ENCODE measurements at places on chromosomes 5 and 9.

DNA sequence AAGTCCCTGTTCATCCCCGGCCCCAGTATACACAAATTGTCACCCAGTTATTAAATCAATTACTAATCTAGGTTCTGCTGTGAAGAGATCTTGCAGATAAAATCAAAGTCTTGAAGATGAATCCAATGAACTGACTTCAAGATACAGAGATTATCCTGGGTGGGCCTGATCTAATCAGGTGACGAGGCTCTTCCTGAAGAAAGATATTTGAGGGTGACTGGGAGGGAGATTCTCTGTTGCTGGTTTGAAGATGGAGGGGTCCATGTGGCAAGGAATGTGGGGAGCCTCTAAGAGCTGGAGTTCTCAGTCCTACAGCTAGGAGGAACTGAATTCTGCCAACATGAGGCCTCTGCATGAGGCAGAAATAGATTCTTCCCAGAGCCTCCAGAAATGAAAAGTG, 36.1 kb upstream of the ICE1 start:
- DNase-seq, result no peak

GRCh38 chr9:79362100-79363081, 209.4 kb upstream of the TLE4 start:
- DNase-seq, result no peak

DNA sequence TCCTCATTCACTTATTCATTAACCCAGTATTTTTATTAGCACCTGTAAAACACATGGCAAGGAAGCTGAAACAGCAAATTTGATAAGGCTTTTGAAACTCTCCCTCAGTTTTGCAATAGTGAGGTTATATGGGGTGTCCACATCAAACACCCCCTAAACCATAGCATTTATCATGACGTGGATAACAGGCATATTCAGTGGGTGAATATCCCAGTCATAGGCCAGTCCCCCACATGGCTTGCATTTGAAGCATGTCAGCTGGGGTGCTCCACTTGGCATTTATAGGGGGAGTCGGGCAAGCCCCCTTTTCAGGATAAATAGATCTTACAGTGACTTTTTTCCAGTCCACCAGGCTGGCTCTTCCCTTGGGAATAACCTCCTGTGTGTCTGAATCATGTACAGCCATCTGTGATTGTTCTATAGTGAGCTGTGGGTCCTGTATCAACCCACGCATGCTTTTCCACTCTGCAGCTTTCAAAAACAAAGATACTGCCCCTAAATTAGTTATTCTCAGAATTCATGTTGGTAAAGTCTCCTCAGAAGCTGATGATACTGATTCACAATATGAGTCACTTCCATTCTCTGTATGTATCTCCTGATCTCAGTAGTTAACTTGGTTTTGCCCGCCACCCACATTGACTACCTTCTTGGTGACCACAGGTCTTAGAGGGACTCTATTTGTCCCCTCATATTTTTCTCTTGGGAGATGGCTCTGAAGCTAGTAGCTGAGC, 84.4 kb upstream of the SPIN1 start:
- no peak for DNase-seq

DNA sequence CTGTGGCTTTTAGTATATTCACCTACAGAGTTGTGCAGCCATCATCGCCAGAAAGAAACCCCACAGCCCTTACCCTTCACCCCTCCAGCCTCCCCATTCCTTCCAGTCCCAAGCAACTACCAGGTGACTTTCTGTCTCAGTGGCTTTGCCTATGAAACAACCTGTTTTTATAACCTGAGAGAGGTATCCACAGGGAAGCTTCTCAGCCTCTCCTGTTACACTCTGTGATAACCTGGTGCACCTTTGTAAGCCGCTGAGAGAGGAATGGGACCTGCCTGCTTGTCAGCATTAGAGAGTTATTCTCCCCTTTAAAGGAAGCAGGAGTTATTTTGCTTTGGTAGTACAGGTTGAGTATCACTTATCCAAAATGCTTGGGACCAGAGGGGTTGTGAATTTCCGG, 93.6 kb downstream of the TRIO start:
- DNase-seq, result no peak

DNA sequence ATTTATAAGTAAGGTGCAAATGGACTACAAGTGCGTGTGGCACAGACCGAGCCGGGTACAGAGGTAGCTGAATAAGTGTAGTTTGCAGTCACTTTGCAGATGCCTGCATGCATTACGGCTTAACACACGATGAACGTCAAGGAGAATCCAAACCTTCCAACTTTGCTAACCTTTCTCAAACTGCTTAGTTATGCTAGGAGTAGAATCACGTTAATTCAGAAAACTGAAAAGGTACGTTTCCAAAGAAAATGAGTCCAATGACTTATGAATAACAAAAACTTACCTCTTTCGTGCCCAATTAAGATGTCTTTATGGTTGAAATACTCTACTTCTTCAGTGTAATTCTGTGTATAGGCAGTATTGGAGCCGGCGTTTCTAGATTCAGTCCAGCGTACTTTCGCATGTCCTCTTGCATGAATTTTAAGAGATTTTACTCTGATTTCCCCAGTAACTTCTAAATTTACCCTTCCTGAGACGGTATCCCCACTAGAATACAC, 539 bp downstream of the ARRDC3 start:
- DNase-seq, result no peak

DNA sequence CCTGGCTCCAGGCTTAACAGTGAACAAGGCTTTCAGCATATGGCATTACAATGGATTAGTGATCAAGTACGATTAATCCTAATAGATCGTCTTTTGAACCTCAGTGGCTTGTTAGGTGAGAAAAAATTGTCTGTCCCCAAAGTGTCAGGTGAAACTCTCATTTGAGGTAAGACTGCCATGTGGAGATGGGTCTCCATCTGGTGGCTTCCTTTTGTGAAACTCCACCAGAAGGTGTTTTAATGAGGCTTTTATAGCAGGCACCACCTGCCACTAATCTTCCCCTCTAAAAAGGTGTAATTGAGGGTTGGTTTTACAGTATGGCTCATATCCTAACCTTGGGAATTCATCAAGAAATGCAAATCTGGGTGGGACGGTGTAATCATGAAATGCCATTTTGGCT, 471.1 kb upstream of the MPDZ start:
- DNase-seq, result no peak

- DNase-seq, result no peak
Measured at GRCh38 chr5:88214655-88215054, 54.0 kb downstream of the TMEM161B start.

DNA sequence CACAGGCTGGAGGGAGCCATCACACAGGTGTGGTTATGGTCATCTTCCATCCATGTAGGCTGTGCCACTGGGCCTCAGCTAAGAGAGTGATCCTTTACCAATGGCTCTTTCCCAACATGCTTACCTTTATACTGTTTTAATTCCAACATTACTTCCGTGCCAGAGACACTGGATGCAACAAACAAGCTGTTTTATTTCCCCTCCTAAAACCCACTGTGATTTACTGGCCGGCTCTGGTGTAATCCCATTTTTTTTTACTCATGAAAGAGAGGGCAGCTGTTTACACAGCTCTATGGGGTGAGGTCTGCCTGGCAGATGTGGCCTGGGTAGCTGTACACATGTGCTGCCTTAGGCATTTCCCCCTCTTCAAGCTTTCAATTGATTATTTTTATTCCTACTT, 58.5 kb downstream of the MACROH2A1 start:
- DNase-seq, result no peak

GRCh38 chr9:131252120-131252519, 24.2 kb downstream of the FAM78A start:
- no peak for DNase-seq

DNA sequence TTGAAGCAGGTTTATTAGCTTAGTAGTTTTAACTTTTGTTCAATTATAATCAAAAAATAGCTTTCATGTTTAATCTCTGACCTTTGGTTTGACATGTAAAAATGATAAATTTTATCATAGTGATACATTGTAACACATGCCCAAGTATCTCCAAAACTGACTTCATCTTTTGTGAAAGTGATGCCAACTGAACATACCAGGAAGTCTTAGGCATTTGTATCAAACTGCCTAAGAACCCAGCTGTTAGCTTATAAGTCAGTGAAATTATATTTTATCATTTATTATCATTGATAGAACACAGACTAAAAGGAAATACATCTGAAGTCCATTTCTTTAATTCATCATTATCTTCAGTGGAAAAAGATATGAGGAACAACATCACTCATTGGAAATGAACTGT, 39.1 kb downstream of the NIPBL start:
- DNase-seq, result no peak

GRCh38 chr5:43371821-43372220, 40.4 kb downstream of the CCL28 start:
- no peak for DNase-seq

DNA sequence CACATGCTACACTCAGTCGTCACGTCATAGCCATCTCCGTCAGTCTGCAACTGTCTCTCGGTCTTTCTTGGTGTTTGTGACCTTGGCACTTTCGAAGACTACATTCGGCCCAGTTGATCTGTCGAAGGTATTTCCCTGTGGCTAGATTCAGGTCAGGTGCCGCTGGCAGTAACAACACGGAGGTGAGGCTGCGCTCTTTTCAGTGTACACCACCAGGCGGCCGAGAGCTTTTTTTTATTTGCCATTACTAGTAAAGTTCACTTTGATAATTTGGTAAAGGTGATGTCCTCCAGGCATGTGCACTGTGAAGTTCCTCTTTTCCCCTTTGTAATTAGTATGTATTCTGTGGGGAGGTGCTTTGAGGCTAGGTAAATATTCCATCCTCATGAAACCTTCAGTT, 49.7 kb downstream of the RNF130 start:
- no peak for DNase-seq

DNA sequence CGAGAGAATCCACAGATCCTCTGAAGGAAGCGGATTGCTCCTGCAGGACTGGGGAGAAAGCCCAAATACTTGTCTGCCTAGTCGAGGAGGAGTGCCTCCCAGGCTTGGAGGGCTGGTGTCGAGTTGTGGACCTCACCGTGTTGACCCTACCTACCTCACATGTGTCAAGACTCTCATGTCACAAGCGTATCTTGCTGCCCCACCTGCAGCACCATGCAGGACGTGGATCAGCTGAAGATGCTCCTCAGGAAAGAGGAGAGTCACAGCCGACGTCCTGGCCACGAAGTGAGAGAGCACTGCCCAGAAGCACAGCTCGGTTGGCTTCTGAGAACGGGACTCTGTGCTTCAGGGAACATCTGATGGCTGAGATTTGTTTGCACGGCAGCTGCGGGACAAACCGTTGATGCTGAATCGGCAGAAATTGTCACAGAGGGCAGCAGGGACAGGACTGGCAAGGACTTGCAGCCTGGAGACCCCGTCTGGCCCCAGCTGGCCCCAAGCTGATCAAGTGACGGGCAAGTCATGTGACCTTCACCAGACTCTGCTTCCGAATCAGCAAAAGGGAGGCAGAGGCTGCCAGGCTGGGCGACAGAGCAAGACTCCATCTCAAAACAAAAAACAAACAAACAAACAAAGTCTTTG, 119.1 kb upstream of the ITGA1 start:
- no peak for DNase-seq

- DNase-seq, result no peak
Measured at GRCh38 chr5:134887593-134888159, 13.5 kb downstream of the TXNDC15 start.

DNA sequence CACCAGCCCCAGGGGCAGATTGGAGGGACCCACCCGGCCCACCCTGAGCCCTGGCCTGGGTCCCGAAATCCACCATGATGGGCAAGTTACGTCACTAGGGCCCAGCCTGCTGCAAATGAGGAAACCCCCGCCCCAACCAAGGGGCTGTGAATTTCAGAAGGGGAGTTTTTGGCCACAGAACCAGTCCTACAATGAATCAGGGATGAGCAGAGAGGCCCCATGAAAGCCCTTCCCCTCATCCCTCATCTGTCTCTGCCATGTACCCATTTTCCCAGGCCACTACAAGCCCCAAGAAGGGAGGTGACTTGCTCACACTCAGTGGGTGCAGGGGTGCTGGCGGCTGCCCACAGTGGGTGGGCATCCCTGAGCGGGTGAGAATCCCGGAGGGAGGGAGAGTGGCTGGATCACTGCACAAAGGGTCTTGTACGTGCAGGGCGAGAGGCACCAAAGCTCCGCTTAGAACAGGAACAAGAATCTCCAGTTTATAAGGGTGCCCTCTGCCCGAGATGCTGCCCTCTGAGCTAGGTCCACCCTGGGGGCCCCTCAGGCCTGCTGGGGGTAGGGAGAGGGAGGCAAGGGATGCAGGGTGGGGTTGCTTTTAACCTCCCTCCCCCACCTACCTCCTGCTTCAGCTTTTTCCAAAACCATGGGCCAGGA, 10.4 kb upstream of the TCF7 start:
- DNase-seq, result no peak

- no peak for DNase-seq
Measured at GRCh38 chr5:1919209-1919566, 36.5 kb upstream of the IRX4 start.

DNA sequence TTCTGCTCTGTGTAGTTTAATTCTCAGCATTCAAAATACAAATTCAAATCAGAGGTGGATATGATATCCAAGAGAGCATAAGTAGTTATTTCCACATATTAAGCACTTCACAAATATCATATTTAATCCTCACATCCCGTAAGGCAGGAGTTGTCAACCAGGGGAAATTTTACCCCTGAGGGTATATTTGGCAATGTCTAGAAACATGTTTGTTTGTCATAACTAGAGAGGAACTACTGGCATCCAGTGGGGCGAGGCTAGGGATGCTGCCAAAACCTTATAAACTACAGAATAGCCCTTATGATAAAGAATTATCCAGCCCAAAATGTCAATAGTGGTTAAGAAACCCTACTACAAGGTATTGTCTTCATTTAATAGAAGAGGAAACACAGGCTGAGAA, 619.4 kb downstream of the SLCO4C1 start:
- no peak for DNase-seq

DNA sequence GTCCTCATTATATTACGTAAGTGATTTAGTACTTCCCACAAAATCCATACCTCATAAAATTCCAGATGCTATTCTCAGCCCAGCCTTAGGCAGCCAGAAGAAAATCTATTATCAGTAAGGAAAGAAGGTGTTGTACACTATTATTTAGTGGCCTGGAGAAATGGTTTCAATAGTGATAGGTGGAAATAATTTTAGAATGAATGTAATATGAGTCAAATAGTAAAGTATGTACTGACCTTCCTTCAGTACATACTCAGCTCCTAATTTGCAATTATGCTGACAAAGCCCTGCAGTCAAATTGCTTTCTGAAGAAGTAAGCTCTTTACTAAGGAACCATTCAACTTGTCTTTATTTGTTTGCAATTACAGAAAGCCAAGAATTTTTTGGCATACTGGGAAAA, 409.2 kb downstream of the HTR1A start:
- DNase-seq, result no peak

GRCh38 chr9:75121914-75122558, 33.7 kb downstream of the OSTF1 start:
- DNase-seq, result no peak

- no peak for DNase-seq
Measured at GRCh38 chr5:155471027-155471426, 457.5 kb downstream of the KIF4B start.

Measured in GOT3 (cell line).